SK-MEL-5 (cell line): ENCODE measurements at places on chromosomes 16 and 17.

GRCh38 chr16:85348911-85349334 lies 236.7 kb upstream of the CIBAR2 start:
- no peak for DNase-seq

DNA sequence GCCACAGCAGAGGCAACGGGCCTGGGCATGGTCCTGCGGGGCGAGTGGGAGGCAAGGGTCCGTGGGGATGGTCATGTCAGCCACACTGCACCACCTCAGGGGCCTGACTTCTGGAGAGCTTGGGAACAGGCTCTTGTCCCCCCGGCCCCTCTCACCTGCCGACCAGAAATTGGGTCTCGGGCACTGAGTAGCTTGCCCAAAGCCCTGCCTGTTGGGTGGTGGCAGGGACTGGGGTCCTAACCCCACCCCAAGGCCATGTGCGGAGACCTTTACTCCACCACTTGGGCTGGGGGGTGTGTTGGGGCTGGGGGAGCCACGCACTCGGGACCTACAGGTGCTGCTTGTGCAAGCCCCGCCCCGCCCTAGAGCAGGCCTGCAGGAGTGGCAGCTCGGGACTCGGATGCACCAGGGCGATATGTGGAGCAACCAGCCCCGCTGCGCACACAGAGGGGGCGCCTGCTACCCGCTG lies 24.2 kb upstream of the CHMP6 start:
- no peak for DNase-seq

DNA sequence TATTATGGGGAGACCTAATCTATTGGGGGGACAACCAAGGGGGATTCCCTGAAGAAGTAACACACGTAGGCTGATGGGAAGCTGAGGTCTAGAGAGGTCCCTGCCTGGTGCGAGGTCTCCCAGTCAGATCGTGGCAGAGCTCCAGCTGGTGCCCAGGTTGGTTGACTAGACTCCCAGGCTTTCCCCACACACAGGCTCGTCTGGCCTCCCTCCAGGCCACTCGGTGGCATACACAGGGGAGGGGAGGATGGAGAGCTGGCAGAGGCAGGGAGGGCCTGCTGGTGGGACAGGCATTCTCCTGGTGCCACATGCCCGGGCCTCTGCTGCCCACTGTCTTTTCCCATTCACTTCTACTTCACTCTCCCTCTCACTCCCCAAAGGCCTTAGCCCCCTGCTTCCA lies 8.5 kb upstream of the SOCS3 start:
- no peak for DNase-seq

DNA sequence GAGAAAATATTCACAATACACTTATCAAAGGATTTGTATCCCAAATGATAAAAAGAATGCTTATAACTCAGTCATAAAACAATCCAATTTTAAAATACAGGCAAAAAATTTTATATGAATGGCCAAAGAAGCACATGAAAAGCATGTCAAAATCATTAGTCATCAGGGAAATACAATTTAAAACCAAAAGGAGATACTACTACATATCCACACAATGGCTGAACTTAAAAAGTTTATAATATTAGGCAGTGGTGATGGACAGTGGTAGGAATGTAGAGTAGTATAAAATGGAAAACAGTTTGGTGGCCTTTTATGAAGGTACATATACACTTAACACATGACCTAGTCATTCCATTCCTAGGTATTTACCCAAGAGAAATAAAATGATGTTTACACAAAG lies 12.2 kb downstream of the CMC2 start:
- no peak for DNase-seq

DNA sequence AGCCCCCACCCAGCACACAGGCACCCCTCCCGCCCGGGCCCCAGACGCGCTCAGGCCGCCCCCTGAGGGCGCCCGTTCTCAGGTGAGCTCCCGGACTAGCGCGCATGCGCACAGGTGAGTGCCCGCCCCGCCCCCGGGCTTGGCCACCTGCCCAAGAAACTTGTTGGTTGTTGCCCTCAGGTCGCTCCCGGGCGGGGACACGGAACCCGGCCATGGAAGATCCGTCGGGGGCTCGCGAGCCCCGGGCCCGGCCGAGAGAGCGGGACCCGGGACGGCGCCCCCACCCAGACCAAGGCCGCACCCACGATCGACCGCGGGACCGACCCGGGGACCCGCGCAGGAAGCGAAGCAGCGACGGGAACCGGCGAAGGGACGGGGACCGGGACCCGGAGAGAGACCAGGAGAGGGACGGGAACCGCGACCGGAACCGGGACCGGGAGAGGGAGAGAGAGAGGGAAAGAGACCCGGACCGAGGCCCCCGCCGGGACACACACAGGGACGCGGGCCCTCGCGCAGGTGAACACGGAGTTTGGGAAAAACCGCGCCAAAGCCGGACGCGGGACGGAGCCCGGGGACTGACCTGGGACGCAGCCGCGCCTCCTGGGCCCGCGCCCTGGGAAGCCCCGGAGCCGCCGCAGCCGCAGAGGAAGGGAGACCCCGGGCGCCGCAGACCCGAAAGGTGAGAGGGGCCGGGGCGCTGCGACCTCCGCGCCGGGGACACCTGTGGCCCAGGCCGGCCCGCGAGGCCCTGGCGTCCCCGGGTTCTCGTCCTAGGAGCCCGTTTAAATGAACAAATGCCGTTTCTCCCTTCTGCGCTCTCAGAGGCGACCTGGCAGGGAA lies at the start of gene MARVELD3:
Gene MARVELD3, plus strand, starts transcription at position 167 of the 840 bp plus-strand sequence. Its CDS starts 46 bp downstream, at position 213.
- DNase-seq = no peak

- no peak for DNase-seq
These were observed 244.0 kb downstream of the CPPED1 start for GRCh38 chr16:12559714-12560113.

- no peak for DNase-seq
These were observed 91.7 kb downstream of the LITAF start for GRCh38 chr16:11495066-11495407.

GRCh38 chr16:88534638-88535190 lies 35.5 kb upstream of the ZC3H18 start:
- DNase-seq = no peak

DNA sequence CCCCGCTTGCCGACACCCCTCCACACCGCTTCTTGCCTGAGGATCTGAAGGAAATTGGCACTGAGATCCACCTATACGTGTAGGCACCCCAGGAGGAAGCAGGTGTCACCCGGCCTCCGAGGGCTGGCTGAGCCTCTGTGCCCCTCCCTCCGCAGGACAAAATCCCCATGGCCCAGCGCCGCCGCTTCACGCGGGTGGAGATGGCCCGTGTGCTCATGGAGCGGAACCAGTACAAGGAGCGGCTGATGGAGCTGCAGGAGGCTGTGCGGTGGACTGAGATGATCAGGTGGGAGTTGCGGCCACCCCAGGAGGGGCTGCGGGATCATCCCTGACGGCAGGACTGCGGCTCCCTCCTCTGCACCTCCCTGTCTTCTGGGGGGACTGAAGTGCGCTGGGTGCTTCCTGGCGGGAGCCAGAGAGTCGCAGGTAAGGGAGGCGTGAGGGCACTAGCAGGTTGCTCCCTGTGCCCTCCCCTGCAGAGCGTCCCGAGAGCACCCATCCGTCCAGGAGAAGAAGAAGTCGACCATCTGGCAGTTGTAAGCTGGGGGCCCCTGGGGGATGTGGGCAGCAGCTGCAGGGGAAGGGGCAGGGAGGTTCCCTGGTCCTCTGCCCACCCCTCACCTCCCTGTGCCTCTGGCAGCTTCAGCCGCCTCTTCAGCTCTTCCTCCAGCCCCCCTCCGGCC lies 9.0 kb downstream of the NME3 start:
- DNase-seq = no peak

- DNase-seq = no peak
These were observed 40.6 kb downstream of the IKZF3 start for GRCh38 chr17:39823407-39824054.

GRCh38 chr16:81891736-81892364 lies 112.8 kb downstream of the PLCG2 start:
- no peak for DNase-seq

DNA sequence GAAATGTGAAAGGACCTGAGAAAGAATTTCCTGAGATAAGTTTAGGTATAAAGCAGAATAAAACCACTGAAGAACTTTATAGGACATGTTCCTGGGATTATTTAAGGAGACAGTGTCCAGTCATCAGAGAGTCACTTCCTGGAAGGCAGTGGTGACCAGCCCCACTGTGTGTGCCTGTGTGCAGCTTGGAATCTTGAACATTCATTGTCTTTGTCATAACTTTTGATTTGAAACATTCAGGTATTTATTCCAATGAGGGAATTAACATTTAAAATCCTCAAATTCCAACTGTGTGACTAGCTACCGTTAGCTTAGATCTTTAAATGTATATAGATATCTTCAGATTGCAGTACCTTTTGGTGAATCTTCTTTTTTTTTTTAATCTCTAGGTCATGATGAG lies 61.7 kb upstream of the MRC2 start:
- no peak for DNase-seq

DNA sequence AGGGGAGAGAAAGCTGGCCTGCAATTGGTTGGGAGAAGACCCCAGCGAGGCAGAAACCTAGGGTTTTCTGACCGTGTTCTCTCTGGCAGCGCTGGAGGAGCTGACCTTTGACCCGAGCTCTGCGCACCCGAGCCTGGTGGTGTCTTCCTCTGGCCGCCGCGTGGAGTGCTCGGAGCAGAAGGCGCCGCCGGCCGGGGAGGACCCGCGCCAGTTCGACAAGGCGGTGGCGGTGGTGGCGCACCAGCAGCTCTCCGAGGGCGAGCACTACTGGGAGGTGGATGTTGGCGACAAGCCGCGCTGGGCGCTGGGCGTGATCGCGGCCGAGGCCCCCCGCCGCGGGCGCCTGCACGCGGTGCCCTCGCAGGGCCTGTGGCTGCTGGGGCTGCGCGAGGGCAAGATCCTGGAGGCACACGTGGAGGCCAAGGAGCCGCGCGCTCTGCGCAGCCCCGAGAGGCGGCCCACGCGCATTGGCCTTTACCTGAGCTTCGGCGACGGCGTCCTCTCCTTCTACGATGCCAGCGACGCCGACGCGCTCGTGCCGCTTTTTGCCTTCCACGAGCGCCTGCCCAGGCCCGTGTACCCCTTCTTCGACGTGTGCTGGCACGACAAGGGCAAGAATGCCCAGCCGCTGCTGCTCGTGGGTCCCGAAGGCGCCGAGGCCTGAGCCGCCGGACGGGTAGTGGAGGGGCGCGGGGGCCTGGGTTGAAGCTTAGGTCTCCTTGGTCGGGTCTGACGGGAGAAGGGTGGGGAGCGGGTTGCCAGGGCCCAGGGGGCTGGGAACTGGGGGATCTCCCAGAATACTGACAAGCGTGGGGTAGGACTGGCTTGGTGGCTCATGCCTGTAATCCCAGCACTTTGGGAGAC lies 7.4 kb upstream of the PYDC1 start:
- DNase-seq = no peak
